ENCODE measurements at places on chromosomes 2 and 18.

DNA sequence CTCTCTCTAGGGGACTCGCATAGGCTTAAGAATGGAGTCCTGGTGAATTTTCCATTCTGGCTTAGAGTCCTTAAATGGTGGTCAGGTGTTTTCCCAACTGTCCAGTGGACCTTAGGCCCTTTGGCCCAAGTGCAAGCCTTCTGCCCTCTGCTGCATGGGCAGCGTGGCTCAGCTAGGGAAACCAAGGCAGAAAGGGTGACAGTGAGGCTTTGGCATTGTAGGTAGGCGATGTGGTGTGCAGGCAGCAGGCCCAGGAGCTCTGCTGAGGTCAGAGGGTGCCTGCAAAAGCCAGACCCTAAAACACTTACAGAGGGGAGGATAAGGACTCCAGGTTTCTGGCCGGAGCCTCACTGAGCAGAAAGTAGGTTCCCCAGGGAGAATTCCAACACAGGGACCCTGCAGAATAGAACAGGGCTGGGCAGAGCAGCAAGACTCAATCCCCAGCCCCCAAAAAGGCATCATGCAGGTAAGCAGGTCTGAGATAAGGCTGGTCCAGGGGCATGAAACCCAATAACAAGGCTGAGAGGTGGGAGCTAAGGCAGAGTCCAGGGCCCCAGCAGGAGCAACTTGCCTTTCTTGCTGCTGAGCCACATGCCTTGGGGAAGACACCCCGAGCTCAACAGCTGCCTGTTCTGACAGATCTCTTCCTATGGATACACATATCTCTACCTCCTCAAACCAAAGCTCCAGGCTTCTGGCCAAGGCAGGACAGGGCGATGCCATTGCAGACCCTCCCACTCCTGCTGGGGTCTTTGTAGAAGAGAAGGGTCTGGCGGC, 199.7 kb downstream of the TNS1 start:
- no peak for DNase-seq

GRCh38 chr2:46663614-46664013, 184.2 kb downstream of the TMEM247 start:
- DNase-seq, result no peak

GRCh38 chr2:200757399-200757798, 54.3 kb upstream of the BZW1 start:
- DNase-seq, result no peak

- no peak for DNase-seq
Observed at GRCh38 chr2:138010890-138011289, 46.6 kb downstream of the HNMT start.

GRCh38 chr2:37507703-37508102, 163.3 kb downstream of the QPCT start:
- DNase-seq, result no peak

GRCh38 chr2:127145280-127145895, 38.4 kb upstream of the BIN1 start:
- no peak for DNase-seq

DNA sequence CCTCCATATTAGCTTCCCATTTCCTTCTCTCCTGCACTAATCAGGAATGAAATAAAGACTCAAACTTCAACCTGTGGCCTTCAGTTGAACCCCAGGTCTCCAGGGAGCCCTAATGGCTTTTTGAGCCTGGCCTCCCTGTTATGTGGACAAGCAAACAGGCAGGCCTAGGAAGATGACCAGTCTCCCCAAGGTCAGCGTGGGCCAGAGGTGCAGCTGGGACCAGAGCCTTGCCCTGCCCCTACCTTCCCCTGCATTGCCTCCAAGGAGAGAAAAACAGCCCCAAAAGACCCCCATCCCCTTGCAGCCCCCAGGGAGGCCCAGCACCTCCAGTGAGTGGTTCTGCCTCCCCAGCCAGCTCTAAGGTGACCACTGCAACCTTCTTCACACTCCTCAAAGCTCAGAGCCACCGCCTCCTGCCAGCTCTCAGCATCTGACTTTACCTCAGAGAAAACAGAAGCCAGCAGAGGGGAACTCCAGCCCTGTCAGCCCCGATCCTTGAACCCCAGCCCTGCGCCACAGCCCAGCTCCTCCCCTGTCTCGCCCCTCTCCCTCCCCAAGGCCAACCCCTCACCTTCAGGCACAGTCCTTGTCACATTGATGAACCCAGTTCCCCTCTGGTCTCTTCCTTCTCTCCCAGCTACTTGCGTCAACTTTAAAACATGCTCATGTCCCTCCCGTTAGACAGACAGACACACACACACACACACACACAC, 59.5 kb upstream of the ID2 start:
- DNase-seq, result no peak

- no peak for DNase-seq
Observed at GRCh38 chr18:62957885-62958472, 242.6 kb downstream of the PHLPP1 start.

DNA sequence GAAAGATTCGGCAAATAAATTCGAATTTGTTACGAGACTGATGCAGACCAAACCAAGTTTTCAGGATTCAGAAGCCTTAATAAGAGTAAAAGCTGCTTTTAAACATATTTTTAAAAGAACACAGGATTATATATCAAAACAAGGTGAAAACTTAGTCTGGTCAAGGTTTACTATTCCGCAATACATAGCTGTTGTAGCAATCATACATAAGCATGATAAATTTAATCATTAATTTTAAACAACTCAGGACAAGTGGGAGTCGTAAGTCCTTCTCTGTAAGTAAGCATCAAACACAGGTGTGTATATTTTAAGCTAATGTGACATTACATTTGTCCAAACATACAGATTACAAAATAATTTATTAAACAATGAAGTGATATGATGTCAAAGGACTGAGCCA, 57.7 kb downstream of the PUM2 start:
- DNase-seq, result no peak

DNA sequence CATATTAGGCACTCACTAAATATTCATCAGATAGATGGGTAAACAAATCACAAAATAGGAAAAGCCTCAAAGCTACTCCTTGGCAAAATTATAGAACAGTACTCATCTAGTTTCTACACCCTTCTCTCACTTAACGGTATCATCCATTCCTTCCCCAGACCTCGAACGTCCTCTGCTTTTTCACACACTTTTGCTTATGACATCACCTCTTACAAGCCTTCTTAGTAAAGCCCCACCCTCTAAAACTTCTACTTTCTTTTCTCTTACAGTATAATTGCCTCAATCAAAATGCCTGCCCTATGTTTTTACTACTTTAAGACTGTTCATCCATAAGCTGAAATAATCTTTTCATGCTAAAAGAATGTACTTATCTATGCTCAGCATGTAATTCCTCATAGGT, 8.1 kb downstream of the CHN1 start:
- DNase-seq, result no peak
